ENCODE measurements at places on chromosomes 13 and 19. TPM values are rescaled to one million over a fixed set of nuclear protein-coding genes. Genes with fewer than 3 reads are reported as not detected.

- peak; percentile 29 for DNase-seq
Observed at GRCh38 chr19:57566396-57567265, 7.0 kb upstream of the ZNF550 start.

- DNase-seq, result no peak
Observed at GRCh38 chr13:105213512-105213911, 1322.0 kb downstream of the EFNB2 start.

- DNase-seq, result no peak
Observed at GRCh38 chr13:48004201-48004600, 3.1 kb upstream of the SUCLA2 start.

- DNase-seq, result no peak
Observed at GRCh38 chr19:15443838-15444237, 5.9 kb downstream of the WIZ start.

- DNase-seq, result no peak
Observed at GRCh38 chr19:49333811-49334288, 1.4 kb upstream of the CD37 start.

DNA sequence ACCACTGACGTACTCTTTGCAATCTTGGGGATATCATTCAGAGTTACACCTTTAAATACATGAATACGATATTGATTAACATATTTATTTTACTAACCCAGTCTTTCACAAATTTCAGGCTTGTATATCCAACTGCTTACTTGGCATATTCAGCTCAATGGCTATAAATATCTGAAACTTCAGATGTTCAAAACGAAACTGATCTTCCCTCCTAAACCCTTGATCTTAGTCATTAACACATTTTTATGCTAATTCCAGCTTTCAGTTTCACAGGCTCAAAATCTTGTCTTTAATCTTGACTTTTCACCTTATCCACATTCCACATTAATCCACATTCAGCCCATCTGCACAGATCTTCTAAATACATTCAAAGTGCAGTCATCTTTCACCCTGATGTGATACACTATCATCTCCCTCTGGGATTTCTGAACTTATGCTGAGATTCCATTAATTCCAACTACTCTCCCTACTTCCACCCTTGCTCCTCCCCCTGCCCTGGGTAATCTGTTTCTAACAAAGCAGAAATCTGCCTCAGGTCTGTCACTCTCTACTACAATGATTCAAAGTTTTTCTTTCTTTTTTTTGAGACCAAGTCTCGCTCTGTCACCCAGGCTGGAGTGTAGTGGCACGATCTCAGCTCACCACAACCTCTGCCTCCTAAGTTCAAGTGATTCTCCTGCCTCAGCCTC, 387.2 kb downstream of the GPC5 start:
- DNase-seq, result peak; percentile 0

The PRPF31 gene
- 162 TPM for total RNA-seq

The ZNF541 gene
- not detected for total RNA-seq

The CELF5 gene
- total RNA-seq, result not detected
